NCI-H187 treated with DMSO at 0.1 percent for 48 hours (cell line): ENCODE measurements at places on chromosomes 6 and 20.

DNA sequence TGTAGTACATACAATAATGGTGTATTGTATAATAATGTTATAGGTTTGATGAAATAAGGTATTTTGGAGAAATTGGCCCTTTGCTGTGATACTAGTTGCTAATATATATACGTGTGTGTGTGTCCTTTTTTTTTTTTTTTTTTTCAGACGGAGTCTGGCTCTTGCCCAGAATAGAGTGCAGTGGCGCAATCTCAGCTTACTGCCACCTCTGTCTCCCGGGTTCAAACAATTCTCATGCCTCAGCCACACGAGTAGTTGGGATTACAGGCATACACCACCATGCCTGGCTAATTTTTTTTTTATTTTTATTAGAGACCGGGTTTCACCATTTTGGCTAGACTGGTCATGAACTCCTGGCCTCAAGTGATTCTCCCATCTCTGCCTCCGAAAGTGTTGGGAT, 23.3 kb downstream of the SENP6 start:
- DNase-seq = no peak

GRCh38 chr6:38218235-38218634, 398.7 kb downstream of the ZFAND3 start:
- no peak for DNase-seq

DNA sequence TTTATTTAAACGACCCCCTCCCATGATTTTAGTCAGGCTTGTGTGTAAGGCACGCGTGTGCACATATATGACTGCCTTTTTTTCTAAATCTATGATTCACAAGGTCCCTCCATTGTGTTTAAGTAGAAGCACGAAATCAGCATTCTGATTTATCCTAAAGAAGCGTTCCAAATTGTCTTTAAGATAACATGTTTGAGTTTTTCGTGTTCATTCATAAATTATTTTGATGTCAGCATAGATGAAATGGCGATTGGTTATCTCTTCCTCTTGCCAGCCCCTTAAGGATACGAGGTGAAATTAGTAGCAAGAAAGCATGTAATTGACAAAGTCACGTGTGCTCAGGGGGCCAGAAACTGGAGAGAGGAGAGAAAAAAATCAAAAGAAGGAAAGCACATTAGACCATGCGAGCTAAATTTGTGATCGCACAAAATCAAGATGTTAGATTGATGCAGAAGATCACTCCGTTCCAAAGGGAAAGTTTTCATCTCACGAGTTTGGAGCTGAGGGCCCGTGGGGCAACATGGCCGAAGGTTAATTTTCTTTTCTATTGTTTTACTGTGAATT, at the start of gene LIN28B:
LIN28B (plus strand) TSS at position 377 of the 564 bp plus-strand sequence; CDS start at position 521, 144 bp downstream.
- no peak for DNase-seq

DNA sequence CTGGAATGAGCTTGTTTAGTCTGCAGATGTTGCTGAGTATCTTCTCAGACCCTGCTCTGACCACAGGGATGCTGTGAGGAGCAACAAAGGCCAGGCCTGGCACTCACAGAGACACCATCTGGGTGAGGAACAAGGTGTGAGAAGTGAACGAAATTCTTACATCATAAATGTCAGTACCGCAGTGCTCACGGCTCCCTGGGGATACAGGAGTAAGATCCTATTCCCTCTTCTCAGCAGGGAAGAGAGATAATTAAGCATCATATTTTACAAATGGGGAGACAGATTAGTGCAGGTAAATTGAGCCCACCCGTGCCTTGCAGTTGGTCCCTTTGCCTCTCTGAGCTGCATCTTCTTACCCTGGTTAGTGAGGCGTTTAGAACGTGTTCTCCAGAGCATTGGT, 106.2 kb downstream of the DTD1 start:
- no peak for DNase-seq

GRCh38 chr20:36399147-36399968, 93.2 kb downstream of the DLGAP4 start:
- no peak for DNase-seq

- no peak for DNase-seq
These were observed 207.6 kb upstream of the MYLIP start for GRCh38 chr6:15921243-15921642.

DNA sequence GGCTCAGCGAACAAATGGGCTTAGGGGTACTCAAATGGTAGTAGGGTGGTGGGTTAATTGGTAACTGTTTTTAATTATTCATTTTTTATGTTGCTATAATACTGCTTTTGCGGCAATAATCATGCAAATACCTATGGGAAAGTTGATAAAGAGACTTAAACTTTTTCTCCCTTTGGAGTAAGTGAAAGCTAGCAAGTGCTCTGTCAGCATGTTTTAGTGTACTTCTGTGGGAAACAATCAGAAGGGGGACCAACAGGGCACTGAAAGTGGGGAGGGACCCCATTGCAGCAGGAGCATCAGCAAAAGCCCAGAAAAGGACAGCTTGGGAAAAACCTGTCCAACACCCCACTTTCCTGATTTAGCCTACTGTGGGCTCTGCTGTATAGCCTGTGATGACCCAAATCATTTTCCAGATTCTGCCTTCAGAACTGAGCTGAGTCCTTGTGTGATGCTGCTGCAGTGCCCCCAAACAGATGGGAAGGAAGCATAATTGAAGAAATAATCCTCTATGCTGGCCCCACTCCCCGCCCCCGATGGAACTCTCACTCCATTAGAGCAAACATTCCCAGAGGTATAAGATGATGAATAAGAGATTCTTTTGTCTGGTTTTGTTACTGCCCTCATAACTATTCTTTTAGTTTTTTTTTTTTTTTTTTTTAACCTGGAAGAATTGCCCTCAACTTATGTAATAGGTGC, 322.8 kb downstream of the CD83 start:
- DNase-seq = no peak

GRCh38 chr6:105313211-105313610, 89.7 kb downstream of the PREP start:
- DNase-seq = no peak

GRCh38 chr6:3798055-3798919, 46.8 kb upstream of the PXDC1 start:
- peak; percentile 95 for DNase-seq

- DNase-seq = no peak
These were observed 112.2 kb downstream of the DTNBP1 start for GRCh38 chr6:15550546-15551123.

- DNase-seq = no peak
These were observed 81.4 kb upstream of the STXBP5 start for GRCh38 chr6:147122823-147123222.

DNA sequence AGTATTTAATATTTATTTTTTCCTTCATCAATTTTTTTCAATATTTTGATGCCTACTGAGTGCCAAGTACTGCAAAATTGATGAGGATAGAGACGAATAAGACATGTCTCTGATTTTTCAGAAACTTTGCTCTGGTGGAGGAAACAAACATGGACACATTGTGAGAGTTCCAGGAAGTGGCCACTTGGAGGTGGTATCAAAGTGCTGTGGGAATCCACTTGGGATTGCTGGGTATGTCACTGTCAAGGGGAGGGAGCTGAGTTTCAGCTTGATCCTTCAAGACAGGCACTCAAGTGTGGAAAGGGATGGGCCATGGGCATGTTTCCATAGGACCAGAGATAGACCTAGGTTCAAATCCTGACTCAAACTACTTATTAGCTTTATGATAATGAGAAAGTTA, 24.5 kb upstream of the ABCC10 start:
- no peak for DNase-seq

GRCh38 chr6:35487658-35488516, 9.0 kb downstream of the TEAD3 start:
- no peak for DNase-seq

DNA sequence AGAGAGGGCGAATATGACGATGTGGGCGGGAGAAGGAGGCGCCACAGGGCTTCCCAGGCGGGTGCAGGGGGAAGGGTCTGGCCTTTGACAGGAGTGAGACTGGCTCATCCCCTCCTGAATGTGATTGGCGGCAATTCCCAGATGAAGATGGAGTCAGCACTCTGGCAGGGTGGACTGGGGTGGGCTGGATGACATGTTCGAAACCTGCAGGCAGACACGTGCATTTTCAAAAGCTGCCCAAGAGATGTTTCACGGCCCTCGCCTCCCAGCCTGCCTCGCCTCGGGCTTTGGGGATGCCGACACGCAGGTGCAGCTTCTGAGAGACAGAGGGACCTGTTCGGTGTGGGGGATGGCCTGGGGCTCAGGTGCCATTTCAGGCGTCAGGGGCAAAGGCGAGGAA, 66.8 kb upstream of the AFDN start:
- DNase-seq = no peak

- no peak for DNase-seq
These were observed 232.4 kb upstream of the FOXQ1 start for GRCh38 chr6:1079525-1079924.

DNA sequence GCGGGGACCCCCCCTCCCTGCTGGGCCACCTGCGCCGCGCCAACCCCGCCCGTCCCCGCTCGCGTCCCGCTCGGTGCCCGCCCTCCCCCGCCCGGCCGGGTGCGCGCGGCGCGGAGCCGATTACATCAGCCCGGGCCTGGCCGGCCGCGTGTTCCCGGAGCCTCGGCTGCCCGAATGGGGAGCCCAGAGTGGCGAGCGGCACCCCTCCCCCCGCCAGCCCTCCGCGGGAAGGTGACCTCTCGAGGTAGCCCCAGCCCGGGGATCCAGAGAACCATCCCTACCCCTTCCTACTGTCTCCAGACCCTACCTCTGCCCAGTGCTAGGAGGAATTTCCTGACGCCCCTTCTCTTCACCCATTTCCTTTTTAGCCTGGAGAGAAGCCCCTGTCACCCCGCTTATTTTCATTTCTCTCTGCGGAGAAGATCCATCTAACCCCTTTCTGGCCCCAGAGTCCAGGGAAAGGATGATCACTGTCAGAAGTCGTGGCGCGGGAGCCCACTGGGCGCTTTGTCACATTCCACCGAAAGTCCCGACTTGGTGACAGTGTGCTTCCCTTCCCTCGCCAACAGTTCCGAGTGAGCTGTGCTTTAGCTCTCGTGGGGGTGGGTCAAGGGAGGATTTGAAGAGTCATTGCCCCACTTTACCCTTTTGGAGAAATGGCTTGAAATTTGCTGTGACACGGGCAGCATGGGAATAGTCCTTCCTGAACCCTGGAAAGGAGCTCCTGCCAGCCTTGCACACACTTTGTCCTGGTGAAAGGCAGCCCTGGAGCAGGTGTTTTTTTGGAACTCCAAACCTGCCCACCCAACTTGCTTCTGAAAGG, 2.1 kb downstream of the VEGFA start:
- no peak for DNase-seq

GRCh38 chr20:711576-711975, 36.0 kb upstream of the SCRT2 start:
- no peak for DNase-seq

- DNase-seq = no peak
These were observed 13.6 kb downstream of the GINS1 start for GRCh38 chr20:25421102-25421501.

GRCh38 chr6:75230484-75231325, 12.9 kb downstream of the COX7A2 start:
- DNase-seq = no peak

DNA sequence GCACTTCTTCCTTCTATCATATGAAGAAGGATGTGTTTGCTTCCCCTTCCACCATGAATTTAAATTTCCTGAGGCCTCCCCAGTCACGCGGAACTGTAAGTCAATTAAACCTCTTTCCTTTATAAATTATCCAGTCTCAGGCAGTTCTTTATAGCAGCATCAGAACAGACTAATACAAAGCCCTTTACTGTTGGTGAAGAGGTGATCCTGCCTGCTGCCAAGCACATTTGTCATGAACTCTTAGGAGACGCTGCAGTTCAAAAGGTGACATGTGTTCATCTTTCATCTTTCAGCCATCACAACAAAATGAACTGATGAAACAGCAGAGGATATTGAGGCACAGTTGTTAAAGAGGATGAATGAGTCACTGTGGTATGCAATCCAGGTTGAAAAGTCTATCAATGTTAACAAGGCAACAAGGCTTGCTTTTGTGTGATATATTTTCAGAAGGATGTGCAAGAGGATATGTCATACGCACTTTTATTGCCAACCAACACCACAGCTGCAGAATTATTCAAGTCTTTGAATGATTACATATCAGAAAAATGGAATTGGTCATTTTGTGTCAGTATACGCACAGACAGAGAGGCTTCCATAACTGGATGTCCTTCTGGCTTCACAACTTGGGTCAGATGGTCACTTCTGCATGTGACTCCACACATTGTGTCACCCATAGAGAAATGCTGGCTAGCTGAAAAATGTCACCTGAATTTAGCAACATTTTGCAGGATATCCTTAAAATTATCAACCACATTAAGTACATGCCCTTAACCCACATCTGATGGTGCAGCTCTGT, 52.4 kb upstream of the PLN start:
- no peak for DNase-seq

- DNase-seq = no peak
These were observed 438.5 kb upstream of the CITED2 start for GRCh38 chr6:139812939-139813338.

DNA sequence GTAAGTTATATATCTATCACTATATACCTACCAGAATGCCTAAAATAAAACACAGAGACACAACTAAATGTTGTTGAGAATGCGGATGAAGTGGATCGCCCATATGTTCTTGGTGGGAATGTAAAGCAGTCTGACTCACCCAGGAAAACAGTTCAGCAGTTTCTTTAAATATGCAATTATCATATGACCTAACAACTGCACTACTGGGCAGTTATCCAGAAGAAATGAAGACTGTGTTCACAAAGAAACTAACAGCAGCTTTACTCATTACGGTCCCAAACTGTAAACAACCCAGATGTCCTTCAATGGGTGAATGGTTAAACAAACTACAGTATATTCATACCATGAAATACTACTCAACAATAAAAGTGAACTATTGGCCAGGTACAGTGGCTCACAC, 14.3 kb upstream of the ZC3H12D start:
- DNase-seq = no peak

DNA sequence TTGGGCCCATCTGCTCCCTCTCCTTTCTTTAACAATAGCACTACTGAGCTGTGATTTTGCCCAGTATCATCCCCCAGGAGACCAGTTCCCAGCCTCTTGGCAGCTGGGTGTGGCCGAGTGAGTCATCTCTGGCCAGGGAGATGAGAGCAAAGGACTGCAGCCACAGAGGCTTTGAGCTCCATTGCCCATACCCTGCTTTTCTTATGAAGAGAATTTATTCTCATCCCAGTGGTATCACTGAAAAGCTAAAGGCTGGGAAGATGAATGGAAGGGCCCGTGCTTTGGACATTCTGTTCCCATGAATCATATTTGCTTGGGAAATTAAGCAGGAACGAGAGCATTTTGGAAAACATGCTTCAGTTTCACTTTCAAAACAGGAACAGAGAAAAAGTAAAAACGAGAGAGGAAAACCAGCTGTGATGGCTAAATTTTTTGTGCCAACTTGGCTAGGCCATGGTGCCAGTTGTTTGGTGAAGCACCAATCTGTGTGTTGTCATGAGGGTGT, 14.9 kb downstream of the CST3 start:
- DNase-seq = no peak

DNA sequence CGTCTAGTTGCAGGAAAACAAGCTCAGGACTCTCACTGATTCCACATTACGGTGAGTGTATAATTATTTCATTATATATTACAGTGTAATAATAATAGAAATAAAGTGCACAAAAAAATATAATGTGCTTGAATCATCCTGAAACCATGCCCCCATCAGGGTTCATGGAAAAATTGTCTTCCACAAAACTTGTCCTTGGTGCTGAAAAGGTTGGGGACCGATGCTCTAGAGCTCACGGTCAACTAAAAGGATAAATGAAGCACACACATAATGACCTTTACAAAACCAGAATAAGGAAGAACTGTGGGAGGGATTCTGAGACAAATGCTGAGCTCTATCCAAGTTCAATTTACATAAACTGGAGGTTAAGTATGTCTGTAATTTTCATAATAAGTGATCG, 194.3 kb downstream of the COL19A1 start:
- DNase-seq = no peak
